Globus pallidus (tissue), 1 donor: ENCODE measurements at places on chromosomes 4 and X.
A peak's percentile ranks its signal among the peaks of the same experiment; 100 is the strongest.

DNA sequence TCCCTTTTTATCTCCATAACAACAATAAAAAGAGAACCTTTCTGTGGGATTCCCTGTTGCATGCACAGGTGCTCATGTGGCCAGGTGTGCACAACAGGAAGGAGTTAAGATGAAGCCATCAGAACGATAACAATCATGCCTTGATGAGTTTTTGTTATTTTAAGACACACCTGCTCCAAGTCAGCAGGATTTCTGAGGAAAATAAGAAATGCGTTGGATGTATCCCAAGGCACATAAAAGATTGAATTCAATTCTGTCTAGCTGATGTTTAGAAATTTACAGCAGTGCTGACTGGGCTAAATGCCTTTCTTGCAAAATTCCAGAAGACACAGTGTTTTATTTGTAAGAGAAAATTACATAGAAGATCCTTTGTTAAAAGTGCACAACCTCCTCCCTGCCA, 1678.2 kb downstream of the ARAP2 start:
- no peak for DNase-seq

DNA sequence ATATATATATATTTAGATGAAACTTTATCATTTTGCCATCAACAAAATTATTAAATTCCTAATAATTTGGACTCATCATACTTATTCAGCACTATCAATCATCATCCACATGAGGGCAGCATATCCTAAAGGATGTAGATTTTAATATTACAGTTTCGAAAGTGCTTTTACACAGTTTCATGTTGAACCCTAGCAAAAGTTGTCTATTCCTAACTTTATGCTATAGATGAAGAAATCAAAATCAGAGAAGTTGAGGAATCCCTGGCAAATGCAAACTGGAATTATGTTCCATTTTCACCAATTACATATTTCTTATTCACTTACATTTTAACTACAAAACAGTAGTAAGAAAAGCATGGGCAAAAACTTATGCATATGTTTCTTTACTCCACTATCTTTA, 36.6 kb upstream of the UGT2A1 start:
- peak; percentile 19 for DNase-seq

GRCh38 chrX:18725310-18725943, 18.0 kb downstream of the PPEF1 start:
- DNase-seq, result no peak

DNA sequence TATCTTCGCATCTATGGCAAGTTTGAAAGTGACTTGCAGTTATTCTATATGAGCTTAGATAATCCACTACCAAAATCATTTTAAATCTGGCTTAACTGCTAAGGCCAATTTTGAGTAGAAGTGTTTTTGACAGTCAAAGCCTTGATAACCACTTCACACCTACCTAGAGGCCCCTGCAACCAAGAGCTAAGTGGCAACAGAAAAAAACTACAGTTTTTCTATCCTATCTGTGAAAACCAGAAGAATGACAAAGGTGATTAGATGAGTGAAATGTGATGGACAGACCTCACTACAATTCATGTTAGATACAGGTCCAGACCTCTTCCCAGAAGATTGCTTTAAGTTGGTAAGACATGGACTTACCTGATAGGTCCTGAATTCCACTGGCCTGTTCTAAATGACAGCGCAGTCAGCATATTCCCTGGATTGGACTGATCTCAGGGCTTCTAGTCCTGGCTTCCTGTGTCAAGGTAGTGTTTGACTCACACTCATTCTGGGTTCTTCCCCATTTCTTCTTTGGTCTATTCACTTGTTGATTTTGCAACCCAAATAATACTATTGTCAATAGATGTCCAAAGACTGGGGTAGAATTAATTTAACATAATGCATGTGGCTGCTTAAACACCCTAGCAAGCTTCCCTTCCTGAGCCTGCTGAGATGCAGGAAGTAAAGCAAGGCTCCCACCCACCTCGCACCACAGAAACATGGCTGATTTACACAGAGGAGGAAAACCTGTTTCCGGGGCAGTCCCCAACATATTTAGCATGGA, 65.1 kb downstream of the PPP3CA start:
- no peak for DNase-seq

- DNase-seq, result no peak
These were observed 126.5 kb downstream of the LRBA start for GRCh38 chr4:150888625-150889024.

DNA sequence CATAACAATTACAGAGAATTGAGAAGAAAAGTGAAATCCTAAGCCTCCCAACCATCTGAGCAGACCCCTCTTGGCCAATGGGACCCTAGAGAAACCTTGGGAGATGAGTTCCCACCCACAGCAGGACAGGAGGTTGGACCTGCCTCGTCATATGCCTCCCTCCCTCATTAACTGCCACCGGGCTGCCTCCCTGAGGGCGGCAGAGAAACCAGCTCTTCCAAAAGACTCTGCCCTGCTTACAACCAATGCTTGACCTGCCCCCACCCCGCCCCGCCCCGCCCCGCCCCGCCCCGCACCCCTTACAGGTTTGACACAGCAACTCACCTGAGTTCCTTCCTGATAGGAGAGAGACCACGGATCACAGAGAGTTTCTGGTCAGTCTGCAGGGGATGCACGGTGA, 86.1 kb downstream of the ADRA2C start:
- no peak for DNase-seq

- no peak for DNase-seq
These were observed 73.5 kb downstream of the MSN start for GRCh38 chrX:65740909-65741308.

- DNase-seq, result no peak
These were observed 100.9 kb downstream of the MAMLD1 start for GRCh38 chrX:150464001-150464400.

GRCh38 chrX:134481339-134481738, 21.4 kb downstream of the HPRT1 start:
- DNase-seq, result no peak

DNA sequence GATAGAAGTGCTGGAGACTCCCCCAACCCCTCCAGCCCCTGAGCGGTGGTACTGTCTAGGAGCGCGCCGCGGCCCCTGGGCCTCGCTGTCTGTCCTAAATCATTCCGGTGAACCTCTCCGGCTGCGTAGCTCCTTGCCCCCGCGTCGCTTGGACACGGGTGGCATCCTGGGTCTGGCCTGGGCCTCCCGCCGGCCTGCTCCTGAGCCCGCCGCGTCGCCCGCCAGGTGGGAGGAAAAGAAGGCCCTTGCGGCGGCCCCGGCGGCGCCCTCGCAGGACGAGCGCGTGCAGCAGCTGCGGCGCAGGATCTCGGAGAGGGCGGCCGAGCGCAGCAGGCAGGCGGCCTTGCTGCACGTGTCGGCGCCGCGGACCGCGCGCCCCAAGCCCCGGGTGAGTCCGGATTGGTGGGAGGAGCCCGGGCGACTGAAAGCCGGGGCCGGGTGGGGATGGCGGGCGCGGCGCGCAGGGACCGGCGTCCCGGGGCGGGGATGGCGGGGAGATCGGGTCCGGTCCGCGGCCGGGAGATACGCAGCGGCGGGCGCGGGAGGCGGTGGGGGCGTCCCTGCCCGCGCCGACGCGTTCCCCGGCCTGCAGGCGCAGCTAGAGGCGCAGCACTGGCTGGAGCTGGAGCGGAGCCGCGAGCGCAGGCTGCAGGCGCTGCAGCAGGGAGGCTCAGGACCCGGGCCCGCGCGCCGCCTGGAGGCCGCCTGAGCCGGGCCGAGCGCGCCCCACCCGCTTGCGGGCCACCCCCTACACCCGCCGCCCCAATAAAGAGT, 6.5 kb upstream of the RNF4 start:
- peak; percentile 71 for DNase-seq

GRCh38 chr4:25865586-25865985, 2.8 kb upstream of the SEL1L3 start:
- DNase-seq, result no peak

- no peak for DNase-seq
These were observed 8.3 kb downstream of the S100G start for GRCh38 chrX:16658284-16658683.

- DNase-seq, result no peak
These were observed 8.0 kb downstream of the SLC9B1 start for GRCh38 chr4:103011378-103012025.

GRCh38 chr4:76434901-76435527, at the start of gene SHROOM3:
Gene SHROOM3 (plus strand): TSS chr4:76435229. CDS start chr4:76436053, 824 bp downstream.
- no peak for DNase-seq

GRCh38 chrX:2311501-2311900, 189.3 kb downstream of the DHRSX start:
- DNase-seq, result no peak

GRCh38 chr4:58456727-58457384, 1346.7 kb upstream of the IGFBP7 start:
- DNase-seq, result no peak

DNA sequence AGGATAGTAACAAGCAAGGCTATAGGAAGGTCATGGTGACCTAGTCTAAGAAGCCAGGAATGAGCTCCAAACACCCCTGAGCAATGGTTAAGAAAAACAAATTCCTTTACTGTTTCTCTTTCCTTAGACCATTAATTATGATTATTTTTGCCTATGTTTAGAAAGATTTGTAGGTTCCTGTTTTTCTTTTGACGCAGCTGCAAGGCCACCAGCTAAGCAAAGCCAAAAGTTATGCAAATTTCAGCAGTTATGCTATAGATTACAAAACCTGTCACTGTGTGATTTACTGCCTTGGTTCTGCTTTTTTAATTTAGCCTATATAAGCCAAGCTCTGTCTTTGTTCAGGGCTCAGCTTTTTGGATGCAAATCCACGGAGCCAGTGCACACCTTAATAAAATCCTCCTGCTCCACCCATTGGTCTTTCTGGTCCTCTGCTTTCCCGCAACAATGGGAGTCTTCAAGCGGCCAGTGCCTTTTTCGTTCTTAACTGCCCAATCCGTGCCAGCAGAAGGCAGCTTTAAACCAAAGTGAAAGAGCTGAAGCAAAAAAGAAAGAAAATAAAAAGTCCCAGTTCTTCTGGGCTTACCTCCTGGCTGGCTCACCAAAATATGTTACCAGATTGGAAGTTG, 1.4 kb upstream of the CEP135 start:
- no peak for DNase-seq

GRCh38 chr4:2303121-2303685, 41.3 kb upstream of the MXD4 start:
- no peak for DNase-seq

DNA sequence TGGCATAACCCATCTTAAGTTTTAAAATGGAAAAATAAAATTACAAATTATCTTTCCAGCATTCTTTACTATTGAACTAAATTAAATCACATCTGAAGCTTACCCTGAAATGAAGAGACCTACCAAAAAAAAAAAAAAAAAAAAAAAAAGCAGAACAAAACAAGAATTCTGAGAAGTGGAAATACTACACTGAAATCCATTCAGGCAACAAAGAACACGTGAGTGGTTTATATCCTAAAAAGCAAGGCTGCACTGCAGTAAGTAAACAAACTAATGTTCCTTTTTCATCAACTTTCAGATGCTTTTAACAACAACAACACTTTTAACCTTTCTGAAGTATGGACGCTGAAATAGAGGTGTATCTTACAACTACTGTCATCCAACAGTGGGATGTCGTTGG, 7.5 kb downstream of the FRYL start:
- DNase-seq, result no peak

GRCh38 chrX:56113785-56114436, 118.2 kb upstream of the KLF8 start:
- DNase-seq, result no peak

GRCh38 chr4:113834298-113834697, 72.8 kb upstream of the CAMK2D start:
- no peak for DNase-seq

DNA sequence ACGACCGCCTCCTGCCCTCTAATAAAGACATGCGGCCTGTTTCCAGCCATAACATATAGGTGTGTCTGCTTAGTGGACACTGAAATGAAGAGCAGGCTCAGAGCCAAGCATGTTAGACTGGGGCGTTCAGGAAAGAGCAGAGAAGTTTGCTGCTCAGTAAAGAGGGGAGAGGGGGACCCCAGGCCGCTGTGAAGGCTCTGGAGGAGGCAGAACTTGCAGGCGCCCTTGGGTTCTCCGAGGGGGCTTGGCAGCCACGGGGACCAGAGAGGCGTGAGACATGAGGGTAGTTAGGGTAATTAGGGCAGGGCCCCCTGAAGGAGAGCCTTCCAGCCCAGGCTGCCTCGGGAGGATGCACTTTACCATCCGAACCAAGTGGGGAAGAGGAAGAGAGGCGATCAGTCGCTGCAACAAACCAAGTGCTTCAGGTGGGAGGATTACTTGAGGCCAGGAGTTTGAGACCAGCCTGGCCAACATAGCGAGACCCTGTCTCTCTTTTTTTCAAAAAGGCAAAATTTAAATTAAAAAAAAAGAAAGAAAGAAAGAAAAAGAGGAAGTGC, 46.6 kb upstream of the CDKN2AIP start:
- DNase-seq, result no peak

- DNase-seq, result no peak
These were observed 11.3 kb upstream of the AREG start for GRCh38 chr4:74433541-74434172.

DNA sequence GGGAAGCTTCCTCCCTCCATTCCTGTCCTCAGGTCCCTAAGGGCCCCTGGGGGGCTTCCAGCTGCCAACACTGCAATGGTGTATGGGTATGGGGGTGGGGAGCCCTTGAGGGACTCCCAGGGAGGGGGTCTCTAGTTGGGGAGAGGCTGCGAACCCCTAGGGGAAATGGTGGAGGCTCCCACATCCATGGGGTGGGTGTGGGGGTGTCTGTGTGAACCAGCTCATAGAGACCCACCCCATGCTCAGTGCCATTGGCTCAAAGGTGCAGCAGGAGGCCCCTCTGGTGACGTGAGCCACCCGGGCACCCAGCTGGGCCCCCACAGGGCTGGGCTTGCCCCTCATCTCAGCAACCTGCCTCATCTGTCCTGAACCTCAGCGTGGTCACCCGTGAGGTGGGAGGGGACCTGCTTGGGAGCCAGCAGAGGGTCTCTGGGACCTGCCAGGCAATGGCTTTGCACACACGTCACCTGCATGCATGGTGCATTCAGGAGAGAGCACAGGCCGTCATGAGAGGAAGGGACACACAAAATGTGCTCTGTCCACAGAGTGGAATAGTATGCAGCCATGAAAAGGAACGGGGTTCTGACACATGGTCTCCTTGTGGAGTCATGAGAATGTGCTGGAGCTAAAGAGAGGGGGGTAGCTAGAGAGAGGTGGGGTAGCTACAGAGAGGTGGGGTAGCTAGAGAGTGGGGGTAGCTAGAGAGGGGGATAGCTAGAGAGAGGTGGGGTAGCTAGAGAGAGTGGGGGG, 22.7 kb upstream of the PLCXD1 start:
- DNase-seq, result no peak

- no peak for DNase-seq
These were observed 46.0 kb upstream of the MGST2 start for GRCh38 chr4:139619644-139620043.

- no peak for DNase-seq
These were observed 304.1 kb upstream of the TECRL start for GRCh38 chr4:64713256-64713840.

GRCh38 chr4:33188733-33189132, 2468.6 kb downstream of the PCDH7 start:
- DNase-seq, result no peak
